Activated T-helper 2 cell treated with anti-CD3 and anti-CD28 coated beads, Interferon-gamma antibody, Interleukin-2, Interleukin-4, amounts not matched to agents 10 μg/mL and 5 μg/mL and 100 μg/mL, durations not matched to agents 14 hours and 24 hours and 36 hours (primary cell): ENCODE measurements at places on chromosomes 5 and 9.

DNA sequence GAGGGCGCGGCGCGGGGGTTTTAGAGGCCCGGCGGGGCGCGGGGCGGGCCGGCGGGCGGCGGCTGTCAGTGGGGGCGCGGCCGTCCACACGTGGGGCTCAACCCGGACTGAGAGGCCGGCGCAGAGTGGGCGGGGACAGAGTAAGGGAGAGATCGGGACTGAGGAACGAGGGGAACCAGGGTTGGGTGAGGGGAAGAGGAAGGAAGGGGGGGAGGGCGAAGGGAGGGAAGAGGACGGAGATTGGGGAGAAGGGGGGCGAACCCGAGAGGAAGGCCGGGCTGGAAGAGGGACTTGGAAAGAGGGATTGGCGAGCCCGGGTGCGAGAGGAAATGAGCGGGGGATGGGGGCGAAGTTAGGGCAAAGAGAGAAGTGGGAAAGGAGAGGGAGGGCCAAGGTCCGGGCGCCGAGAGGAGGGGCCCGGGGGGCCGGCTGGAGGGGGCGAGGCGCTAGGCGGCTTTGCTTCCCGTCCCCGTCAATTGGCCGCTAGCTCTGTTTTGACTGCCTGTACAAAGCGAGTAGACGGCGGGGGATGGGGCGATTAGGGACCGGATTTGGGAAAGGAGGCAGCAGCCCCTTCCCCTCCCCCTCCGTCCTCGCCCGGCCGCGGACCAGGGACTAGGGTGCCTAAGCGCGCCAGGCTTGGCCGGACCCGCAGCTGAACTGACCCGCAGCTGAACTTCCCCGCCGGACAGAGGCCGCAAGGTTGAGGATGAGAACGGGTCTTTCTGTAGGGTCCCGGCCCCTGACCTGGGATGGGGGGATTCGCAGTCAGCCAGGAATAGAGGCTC, 399 bp upstream of the FBN2 start:
- no peak for DNase-seq

DNA sequence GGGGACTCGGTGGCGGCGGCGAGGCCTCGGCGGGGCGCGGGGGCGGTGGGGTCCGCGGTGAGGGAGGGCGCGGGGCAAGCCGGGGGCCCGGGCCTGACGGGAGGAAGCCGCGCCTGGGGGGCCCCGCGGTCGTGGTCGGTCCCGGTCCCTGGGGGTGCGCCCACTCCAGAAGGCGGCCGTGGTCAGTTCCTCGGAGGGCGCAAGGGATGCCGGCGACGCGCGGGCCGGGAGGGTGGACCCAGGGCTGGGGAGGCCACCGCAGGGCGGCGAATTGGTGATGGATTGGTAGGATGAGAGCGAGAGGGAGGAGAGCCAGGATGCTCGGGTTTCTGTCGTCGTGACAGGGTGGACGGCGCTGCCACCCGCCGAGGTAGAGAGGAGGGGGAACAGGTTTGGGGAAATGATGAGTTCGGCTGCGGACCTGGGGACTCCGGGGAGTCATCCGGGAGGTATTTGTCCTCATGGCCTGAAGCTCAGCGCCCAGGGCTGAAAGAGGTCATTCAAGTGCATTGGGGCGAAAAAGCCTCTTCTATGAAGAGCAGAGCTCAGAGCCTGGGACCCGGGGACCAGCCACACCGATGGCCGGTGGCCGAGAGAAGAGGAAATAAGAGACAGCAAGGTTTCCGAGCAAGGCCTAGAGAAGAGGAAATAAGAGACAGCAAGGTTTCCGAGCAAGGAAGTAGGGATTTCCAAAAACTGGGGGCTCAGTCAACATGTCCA, 557 bp downstream of the GNG10 start:
- DNase-seq = peak; percentile 22

DNA sequence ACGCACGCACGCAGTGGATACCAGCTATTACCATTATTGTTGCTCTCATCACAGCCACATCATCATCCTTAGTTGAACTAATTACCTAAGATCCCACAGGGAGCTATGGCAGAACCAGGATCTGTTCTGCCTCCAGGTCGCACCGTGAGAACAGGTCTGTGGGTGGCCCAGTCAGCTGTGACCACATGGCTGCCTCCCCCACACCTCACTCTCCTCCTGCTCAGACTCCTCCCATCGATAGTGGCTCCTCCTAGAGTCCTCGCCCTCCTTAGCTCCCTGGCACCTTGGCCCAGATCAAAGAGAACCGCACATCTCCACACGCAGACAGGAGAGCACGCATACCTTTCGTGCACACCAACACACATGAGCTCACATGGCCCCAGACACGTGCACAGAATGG, 32.4 kb upstream of the RPL26L1 start:
- DNase-seq = no peak

GRCh38 chr9:135857843-135858242, 49.5 kb downstream of the CAMSAP1 start:
- DNase-seq = no peak

- DNase-seq = no peak
Measured at GRCh38 chr9:127086771-127087170, 35.7 kb downstream of the ANGPTL2 start.

DNA sequence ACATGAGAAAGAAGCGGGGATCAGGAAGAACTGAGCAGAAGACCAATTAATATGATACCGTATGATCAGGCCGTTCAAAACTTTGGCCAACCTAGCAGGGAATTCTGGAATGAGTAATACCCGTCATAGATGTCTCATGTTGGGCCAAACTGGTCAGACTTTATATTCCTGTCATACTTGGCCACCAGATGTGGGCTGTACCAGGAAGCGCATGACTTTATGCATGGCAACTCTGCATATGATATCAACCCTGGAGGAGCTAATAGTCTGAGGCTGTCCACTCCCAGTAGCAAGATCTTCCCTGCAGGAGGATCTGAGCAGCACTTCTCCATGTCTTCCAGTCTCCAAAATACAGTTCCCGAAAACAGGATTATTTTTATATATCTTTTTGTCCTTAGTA, 68.5 kb upstream of the NAA35 start:
- no peak for DNase-seq
